ENCODE measurements at places on chromosomes 6 and 20.

GRCh38 chr6:64249115-64249514 lies 613.5 kb downstream of the PHF3 start:
- DNase-seq, result peak; percentile 3

DNA sequence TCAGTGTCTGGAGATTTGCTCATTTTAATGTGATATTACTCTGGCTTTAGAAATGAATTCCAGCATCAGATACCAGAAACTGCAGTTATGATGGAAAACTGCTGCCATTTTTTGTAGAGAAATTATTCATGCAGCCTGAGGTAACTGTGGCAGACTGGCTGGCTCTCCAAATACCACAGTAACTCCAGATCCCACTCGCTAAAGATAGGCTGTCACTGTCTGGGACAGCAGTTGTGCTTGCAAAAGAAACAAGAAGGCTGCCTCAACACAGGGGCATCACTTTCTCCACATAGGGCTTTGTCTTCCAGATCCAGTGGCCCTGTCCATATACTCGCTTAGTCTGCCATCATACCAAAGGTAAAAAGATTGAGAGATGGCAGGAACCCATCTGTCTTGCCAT lies 52.7 kb downstream of the FAM184A start:
- no peak for DNase-seq

GRCh38 chr20:56664796-56665195 lies 35.7 kb downstream of the TFAP2C start:
- DNase-seq, result no peak

DNA sequence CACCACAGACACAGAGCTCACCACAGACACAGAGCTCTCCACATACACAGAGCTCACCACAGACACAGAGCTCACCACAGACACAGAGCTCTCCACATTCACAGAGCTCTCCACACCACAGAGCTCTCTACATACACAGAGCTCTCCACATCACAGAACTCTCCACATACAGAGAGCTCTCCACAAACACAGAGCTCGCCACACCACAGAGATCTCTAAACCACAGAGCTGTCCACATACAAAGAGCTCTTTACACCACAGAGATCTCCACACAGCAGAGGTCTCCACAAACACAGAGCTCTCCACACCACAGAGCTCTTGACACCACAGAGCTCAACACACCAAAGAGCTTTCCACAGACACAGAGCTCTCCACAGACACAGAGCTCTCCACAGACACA lies 55.8 kb downstream of the ERMARD start:
- no peak for DNase-seq

- DNase-seq, result no peak
Observed at GRCh38 chr20:60085551-60086132, 127.4 kb downstream of the CDH26 start.
